Endothelial cell (in vitro differentiated cells): ENCODE measurements at places on chromosomes 4 and X. TPM values are rescaled to one million over a fixed set of nuclear protein-coding genes. Genes with fewer than 3 reads are reported as not detected.

Gene TACR3
- total RNA-seq = 0.08 TPM

- no peak for DNase-seq
- no peaks in the 10 kb centered on the region for H3K36me3 ChIP-seq
- H3K27me3 ChIP-seq = peaks cover 2% of the 10 kb centered on the region
- no peak overlapping the region for H3K4me3 ChIP-seq
- H3K27ac ChIP-seq = no peak overlapping the region
Measured at GRCh38 chr4:83767067-83767466, 231.2 kb downstream of the GPAT3 start.

GRCh38 chr4:6607368-6608055 is 32.5 kb downstream of the MAN2B2 start:
- DNase-seq = no peak
- H3K36me3 ChIP-seq = peaks cover 20% of the 10 kb centered on the region
- H3K4me3 ChIP-seq = no peak overlapping the region
- no peaks in the 10 kb centered on the region for H3K4me1 ChIP-seq

DNA sequence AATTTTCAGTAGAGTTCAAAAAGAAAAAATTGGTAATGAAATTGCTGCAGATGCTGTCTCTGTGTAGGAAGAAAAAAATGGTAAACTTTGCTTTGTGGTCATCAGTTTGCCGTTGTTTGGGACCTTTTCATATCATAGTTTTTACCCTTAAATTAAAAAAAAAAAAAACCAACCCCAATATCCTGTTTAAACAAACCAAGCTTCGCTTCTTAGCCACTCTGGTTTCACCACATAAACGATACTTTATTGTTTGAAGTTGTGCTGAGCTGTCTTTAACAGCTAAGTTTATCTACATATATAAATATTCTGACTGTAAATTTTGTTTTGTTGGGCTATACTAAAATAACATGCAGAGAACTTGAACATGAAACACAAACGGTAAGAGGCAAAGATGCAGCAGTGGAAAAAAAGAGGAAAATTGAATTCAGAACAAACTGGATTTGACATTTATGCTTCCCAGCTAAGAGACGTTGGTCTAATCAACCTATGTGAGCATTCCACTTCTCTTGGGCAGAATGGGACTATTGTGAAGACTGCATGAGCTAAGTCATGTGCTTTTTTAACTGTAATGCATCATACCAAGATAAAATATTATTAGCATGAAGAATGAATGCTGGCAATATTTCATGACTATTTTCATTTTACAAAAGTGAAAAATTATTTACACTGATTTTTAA is 15.7 kb upstream of the H2AZ1 start:
- no peak overlapping the region for H3K4me3 ChIP-seq
- no peaks in the 10 kb centered on the region for H3K27me3 ChIP-seq
- H3K27ac ChIP-seq = no peak overlapping the region
- no peak for DNase-seq
- H3K36me3 ChIP-seq = no peaks in the 10 kb centered on the region
